ENCODE measurements at places on chromosomes 4 and X.

- no peak for DNase-seq
These were observed 36.3 kb downstream of the IL21 start for GRCh38 chr4:122584519-122584918.

DNA sequence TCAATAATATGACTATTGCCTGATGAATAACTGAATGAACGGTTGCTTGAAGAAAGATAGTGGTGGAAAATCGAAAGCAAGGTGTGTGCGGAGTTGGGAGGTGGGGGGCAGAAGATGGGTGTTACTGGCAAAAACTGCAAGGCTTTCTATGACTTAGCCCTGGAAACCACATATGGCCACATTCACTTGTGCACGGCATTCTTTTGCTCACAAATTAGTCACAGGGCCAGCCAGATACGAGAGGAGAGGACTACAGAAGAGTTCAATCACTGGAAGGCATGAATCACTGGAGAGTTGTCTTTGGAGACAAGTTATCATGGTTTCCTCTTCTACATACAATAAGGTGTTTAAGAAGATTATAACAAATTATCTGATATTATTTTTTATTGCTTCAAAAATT is 626.5 kb upstream of the CPEB2 start:
- DNase-seq, result no peak

- DNase-seq, result no peak
These were observed 19.6 kb upstream of the FAM156A start for GRCh38 chrX:52977953-52978352.

DNA sequence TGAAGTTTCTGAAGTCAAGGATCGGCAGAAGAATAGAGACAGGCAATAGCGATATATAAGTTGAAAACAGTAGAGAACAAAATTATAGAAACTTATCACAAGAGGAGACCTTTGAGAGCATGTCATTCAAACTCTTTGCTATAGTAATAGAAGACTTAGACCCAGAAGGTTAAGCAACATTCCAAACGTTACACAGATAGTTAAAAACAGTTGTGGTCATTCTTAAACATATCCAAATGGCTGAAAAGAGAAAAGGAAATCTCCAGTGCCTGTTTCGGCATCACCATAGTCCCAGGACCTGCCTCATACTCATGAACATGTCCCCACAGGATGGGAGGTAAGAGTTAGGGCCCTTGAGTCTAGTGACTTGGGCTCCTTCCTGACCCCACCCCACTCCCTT is 258.1 kb upstream of the NOCT start:
- DNase-seq, result no peak

DNA sequence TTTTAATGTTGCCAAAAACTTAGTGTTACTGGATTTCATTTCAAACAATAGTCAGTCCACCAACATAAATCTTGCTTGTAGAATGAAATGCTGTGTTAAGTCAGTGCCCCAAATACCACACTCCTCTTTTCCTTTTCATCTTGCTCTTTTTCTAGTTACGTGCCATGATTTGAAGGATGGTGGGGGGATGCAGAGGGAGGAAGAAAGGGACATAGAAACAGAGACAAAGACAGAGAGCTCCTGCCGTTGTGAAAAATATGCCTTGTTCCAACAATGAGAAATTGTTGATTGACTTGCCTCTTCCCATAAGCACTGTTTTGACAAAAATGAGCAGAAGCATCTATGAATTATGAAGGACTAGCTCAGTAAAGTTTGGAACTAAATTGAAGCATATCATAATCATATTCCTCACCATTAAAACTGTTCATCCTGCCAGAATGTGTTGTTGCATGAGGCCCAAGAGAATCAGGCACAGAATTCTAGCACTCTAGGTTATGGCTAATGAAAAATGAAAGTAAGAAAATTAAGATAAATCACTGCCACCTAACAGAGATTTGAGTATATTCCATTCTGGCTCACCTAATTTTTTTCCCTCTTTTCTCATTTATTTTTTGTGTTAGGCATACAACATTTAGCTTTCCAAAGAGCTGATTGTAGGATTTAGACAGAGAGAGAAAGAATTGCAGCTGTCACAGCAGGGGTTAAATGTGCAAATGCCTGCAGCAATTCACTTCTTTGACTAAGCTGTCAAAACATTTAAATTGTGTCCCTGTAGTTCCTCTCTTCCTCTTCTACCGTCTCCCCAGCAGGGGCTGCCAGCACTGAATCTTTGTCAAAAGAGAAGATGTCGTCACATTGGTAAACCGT is 111.6 kb upstream of the PTPN13 start:
- peak; percentile 50 for DNase-seq

DNA sequence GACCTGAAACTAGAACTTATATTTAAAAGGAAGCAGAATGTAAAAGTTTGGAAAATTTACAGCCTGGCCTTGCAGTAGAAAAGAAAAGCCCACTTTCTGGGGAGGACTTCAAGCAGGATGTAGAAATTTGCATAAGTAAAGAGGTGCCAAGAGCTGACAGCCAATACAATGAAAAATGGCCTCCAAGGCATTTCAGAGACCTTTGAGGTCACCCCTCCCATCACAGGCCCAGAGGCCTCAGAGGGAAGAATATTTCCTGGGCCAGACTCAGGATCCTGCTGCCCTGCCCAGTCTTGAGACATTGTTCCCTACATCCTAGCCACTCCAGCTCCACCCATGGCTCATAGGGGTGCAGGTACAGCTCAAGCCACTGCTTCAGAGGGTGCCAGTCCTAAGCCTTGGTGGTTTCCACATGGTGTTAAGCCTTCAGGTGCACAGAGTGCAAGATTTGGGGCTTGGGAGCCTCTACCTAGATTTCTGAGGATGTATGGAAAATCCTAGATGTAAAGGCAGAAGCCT is 518.9 kb upstream of the INTU start:
- no peak for DNase-seq

- no peak for DNase-seq
These were observed 149.0 kb downstream of the POU4F2 start for GRCh38 chr4:146787731-146788130.

GRCh38 chr4:184851200-184851541 is 25.4 kb upstream of the ACSL1 start:
- no peak for DNase-seq
